Stomach (tissue), 19 donors: ENCODE measurements at places on chromosomes 5 and 9.

GRCh38 chr5:61599370-61600122 lies 267.5 kb downstream of the ZSWIM6 start:
- peak; percentile 74 for DNase-seq

- DNase-seq = no peak
Observed at GRCh38 chr5:14745188-14745563, 80.7 kb downstream of the OTULIN start.

DNA sequence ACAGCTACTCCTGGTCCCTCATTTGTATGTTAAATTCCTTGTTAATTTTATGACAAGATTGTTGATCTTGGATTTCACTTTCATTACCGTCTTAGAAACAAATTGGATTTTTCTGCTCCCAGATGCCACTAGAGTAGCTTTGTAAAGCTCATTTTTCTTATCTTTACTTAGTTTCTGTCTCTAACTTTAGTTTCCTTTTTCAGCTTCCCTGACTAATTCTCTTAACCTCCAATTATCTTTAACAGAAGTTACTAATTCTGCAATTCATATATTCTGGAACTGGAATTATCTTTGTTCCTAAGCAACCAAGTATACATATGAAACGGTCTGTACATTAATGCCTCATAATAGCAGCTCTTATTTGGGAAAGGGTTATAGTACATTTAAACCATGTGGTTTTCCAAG lies 16.7 kb downstream of the ITGA1 start:
- no peak for DNase-seq

DNA sequence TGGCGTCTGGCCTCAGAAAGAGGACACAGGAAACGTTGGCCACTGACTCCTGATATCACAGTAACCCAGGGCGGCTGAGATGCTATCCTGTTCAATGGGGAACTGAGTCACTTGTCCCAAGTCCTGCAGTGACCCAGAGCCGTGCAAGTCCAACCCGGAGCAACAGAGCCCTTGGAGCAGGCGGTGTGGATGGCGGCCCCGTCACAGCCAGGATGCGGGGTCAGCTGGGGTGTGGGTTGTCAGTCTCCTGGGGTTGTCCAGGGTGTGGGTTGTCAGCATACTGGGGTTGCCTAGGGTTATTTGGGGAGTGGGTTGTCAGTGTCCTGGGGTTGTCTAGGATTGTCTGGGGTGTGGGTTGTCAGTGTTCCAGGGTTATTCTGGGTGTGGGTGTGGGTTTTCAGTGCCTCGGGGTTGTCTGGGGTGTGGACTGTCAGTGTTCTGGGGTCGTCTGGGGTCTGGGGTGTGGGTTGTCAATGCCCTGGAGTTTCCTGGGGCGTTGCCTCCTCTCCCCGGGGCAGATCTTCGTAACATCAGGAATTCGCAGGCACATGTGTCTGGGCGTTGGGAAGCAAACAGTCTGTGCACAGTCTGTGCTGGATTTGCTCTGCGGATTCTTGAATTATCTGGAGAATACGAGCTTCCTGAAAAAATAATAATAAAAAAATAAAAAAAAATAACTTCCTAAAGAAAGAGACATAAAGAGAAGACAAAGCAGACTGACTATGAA lies 257.5 kb downstream of the PARP8 start:
- DNase-seq = no peak

DNA sequence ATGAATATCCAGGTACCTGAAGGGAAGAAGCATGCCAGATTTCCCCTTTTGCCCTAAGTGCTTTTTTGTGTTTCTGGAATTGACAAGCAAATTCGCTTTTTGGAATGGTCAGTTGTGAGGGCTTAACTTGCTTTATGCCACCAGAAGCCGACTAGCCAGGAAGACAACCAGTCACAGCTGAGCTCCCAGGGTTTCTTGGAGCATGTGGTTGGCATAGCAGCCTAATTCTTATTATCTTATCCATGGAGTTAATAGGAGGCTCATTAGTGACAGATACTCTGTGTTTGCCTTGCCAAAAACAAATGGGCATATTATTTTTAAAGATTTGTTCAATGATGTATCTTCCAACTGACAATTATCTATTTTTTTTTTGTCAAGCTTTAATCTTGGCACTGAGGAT lies 500.7 kb downstream of the PTPRD start:
- DNase-seq = peak; percentile 2

DNA sequence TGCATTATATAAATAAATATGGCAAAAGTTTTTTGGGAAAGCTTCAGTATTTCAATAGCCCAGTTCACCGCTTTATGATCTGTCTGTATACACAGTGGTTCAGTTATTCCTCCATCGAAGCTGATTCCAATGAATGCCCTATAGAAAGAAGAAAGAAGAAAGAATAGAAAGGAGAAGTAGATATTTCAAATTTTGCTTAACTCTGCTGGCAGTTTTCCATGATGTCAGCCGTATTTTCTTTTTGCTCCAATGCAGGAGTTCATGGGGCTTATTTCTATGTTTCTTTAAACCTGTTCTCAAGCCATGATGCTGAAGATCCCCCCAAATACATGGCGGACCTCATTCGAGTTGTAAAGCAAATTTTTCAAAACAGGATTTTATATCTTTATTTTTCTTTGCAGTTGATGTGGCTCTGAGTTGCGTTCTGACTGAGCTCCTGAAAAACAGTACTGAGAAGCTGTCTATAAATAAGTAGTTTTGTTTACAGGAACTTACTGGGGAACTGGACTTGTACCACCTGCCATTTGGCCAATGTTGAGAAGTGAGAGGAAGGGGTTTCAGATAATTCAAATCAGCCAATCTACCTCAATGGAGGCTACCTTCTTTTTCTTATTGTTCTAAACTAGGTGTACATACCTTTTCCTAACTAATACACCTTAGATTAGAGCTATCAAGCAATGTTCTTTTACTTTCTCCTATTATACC lies 418.5 kb upstream of the MEF2C start:
- DNase-seq = no peak

DNA sequence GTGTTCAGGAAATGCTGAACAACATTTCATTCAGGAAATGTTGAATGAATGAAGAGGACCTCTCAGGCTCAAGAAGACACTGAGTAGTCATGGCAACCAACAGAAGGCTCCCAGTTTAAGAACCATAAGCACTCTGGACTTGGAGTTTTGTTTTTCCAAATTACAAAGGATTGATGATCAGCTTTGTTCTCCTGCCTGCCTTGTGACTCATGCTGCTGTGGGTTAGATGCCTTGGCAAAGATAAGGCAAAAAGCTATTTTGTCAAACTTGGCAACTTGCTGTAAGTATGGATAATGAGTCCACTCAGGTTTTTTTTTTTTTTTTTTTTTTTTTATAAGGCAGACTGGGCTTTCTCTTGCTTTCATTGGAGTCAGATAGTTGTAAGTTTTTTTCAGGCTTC lies 365.0 kb downstream of the TMEM232 start:
- no peak for DNase-seq
